ENCODE measurements at places on chromosomes 2 and 18.

- no peak for DNase-seq
Observed at GRCh38 chr2:214630402-214631045, 179.0 kb downstream of the BARD1 start.

DNA sequence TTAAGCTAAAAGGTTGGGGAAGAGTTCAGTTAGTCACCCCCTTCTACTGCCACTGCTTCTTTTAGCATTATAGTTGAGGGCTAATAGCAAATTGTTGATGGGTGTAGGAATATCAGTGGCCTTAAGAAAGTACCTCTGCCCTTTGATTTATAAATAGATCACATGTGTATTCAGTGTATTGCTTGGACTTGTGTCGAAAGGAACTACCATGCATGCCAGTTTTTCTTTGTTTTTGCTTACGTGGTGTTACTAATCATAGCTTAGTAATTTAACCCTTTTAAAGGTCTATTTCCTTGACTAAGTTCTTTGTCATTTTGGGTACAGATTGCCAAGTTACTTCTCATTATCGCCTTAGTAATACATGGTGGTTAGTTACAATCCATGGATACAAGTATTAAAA is 85.6 kb downstream of the MIB1 start:
- DNase-seq, result no peak

GRCh38 chr2:204645018-204645773 is 99.9 kb downstream of the PARD3B start:
- no peak for DNase-seq

- no peak for DNase-seq
Observed at GRCh38 chr2:183219888-183220287, 95.6 kb downstream of the NUP35 start.

DNA sequence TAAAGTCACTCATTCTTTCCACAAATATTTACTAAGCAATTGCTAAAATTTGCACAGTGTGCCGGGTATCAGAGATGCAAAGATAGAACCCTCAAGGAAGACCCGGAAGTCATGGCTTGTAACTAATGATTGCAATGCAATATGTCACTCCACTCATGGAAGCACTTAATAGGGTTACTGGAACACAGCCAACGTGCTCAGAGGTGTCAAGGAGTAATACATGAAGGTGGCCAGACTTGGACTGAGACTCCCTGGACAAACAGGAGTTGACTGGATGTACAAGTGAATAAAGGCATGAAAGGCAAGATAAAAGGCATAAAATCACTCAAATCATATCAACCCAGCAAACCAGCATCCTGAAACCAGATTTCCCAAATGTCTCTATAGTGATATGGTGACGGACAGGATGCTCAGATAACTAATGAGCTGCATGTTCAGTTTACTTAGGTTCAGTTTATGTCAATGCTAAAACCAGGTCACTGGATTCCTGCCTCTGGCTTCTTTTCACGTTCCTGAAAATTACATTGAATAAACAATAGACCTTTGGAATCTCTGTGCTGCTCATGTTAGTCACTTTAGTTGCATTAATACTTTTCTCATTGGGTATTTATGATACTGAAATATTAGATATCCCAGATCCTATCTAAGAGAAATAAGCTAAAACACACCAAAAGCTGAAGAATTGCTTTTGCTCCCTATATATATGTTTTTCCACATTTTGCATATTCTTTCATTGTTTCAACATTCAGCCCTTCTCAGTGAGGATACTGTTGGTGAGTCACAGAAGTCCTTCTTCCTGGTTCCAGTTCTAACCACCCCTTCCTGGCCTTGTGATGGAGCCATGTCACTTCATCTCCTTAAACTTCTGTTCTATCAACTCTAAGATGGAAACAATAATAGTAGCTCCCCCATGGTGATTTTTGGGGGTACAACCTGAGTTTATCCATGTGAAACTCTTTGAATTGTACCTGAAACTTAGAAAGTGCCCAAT is 688.9 kb upstream of the ID2 start:
- DNase-seq, result no peak

- no peak for DNase-seq
Observed at GRCh38 chr18:26543373-26543772, 5.0 kb downstream of the KCTD1 start.

DNA sequence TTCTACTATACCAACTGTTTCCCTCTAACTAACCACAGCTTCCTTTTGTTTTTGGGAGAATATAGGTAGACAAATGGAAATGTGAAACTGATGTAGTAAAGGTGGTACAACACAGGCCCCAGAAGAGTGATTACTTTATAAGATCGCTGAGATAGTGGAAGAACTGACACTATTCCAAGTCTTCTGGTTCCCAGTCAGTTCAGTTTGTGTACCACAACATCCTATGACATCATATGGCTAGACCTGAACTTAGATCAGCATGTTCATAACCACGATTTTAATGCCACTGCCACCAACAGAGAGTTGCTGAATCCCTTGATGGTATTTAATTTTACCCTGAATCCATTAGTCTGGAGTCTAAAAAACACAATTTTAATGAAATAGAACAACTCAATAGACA is 328.9 kb downstream of the GPD2 start:
- no peak for DNase-seq

GRCh38 chr2:12877761-12878160 is 161.0 kb downstream of the TRIB2 start:
- DNase-seq, result no peak

DNA sequence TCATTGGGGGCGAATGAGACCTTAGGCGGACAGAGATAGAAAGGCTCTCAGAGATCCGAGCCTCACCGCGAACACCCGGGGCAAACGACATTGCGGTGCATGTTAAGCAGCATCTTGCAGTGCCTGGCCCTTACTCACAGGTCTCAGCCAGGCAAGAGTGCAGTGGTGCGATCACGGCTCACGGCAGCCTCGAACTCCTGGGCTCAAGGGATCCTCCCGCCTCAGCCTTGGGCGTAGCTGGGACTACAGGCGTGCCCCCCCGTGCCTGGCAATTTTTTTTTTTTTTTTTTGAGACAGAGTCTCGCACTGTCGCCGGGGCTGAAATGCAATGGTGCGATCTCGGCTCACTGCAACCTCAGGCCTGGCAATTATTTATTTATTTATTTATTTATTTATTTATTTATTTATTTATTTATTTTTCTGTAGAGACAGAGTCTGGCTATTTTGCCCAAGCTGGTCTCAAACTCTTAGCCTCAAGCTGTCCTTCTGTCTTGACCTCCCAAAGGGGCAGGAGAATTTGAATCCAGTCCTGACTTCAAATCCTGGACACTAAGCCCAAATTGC is 1.3 kb downstream of the LAMA3 start:
- no peak for DNase-seq

DNA sequence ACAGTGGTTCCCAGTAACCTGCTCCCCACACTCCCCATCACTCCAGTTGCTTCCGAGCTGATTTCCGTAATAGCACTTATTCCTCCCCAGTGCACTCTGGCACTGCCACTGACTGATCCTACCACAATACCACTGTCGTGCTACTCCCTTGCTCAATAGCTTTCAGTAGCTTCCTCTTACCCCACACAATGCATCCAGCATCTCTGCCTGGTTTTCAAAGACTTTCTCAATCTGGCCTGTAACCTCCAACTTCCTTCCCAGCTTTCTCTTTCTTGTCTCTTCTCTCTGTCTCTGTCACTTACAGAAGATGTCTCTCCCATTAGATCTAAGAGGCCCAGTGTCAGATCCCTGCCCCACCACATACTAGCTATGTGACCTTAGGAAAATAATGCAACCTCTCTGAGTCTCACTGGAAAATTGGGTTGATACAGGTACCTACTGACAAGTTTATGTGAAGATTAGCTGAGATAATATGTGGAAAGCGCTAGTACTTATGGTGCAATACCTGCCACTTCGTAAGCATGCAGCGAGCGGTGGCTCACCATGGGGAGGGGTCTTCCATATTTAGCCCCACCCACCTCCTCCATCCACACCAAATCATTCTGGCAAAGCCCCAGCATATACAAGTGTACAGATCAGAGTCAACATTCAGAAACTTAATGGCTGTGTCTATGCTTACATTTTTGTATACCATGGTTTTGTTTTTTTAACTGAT is 36.7 kb downstream of the SFXN5 start:
- DNase-seq, result no peak

- DNase-seq, result no peak
Observed at GRCh38 chr2:203675086-203675485, 31.4 kb upstream of the CD28 start.

GRCh38 chr18:48989304-48990303 is 38.8 kb upstream of the SMAD7 start:
- DNase-seq, result no peak

DNA sequence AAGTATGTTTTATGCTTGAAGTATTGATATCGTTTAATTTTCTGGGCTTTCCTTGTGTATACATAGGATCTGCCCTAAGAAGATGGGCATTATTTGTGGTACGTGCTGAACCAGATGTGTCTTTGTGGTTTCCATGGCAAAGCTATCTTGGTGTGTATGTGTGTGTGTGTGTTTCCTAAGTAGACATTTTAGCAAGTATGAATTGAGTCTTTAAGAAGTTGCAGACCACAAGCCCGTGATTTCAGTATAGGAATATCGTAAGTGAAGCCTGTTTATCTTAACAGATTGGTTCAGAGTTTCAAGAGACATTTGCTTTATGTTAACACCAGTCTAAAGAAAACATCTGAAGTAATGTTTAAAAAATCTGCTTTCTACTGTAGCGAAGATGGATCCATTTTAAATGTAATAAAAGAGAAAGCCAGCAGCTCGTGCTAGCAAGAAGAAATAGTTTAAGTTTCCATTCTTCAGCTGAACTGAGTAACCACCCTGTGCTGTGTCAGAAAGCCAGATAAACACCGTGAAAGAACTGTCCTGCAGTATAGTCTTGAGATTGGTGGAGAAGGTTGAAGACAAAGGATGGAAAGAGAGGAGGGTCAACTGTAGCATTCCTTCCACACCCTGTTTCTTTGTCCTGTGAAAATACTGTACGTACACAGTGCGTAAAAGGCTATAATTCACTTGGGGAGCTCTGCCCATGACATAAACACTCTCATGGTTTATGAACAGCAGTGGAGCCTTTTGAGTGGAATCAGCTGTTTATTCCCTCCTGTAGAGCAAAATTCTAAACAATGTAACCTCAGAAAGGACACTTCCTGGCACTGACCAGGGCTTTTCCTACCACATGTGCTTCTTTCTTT is 91.9 kb upstream of the FOSL2 start:
- DNase-seq, result no peak

- DNase-seq, result no peak
Observed at GRCh38 chr2:229901819-229902218, 20.0 kb downstream of the TRIP12 start.

- DNase-seq, result no peak
Observed at GRCh38 chr2:22897428-22897827, 487.6 kb upstream of the KLHL29 start.

- no peak for DNase-seq
Observed at GRCh38 chr18:78378983-78379382, 600.6 kb upstream of the SALL3 start.

- no peak for DNase-seq
Observed at GRCh38 chr2:233021771-233022170, 8.7 kb upstream of the NGEF start.

GRCh38 chr2:214774108-214774507 is 35.4 kb downstream of the BARD1 start:
- no peak for DNase-seq

DNA sequence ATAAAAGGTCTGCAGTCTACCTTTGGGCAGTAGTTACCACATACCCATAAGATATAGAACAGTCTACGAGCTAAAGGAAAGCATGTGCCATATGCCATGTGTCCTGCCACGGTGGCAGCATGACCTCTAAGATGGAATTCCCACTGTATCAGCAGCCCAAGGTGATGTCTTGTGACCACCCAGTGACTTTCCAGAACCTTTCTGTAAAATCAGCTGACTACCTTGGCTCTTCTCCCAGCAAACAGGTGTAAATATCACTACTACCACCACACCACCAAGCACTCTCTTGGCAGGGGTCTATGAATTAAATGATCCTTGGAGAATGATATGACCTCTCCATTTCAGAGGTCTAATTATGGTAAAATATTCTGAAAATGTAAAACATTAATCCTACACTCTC is 99.6 kb downstream of the METTL8 start:
- no peak for DNase-seq

- no peak for DNase-seq
Observed at GRCh38 chr2:74983631-74984392, 25.4 kb downstream of the POLE4 start.

DNA sequence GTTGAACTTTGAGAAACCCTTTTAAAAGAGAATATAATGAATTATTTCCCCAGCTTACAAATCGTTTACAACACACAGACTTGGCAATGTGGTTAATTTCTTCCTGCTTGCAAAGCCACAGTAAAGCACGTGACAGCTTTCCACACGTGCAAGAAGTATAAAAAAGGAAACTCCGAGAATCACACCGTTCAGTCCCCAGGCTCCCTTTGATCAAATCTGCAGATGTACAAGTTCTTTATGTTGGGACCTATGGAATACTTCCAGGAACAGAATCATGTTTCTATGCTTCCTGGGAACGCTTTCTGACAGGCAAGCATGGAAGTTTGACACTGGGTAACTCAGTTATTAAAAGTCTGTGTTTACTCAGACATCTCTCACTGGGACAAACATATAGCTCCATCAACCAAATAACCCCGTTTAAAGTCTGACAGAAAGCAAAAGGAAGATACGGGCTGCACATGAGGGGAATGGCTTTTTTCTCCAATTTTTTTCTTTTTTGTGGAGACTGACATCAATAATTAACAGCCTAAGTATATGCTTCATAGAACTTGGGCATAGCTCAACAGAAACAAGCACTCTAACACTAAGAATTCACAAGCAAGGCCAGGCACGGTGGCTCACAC is 134.8 kb downstream of the EIPR1 start:
- peak; percentile 33 for DNase-seq

- DNase-seq, result no peak
Observed at GRCh38 chr2:180577567-180577966, 402.8 kb upstream of the UBE2E3 start.

- DNase-seq, result no peak
Observed at GRCh38 chr18:56662502-56662901, 11.3 kb downstream of the WDR7 start.

- DNase-seq, result no peak
Observed at GRCh38 chr2:172293952-172294351, 133.4 kb upstream of the ITGA6 start.

GRCh38 chr2:189952536-189953109 is 109.9 kb downstream of the MSTN start:
- DNase-seq, result no peak

DNA sequence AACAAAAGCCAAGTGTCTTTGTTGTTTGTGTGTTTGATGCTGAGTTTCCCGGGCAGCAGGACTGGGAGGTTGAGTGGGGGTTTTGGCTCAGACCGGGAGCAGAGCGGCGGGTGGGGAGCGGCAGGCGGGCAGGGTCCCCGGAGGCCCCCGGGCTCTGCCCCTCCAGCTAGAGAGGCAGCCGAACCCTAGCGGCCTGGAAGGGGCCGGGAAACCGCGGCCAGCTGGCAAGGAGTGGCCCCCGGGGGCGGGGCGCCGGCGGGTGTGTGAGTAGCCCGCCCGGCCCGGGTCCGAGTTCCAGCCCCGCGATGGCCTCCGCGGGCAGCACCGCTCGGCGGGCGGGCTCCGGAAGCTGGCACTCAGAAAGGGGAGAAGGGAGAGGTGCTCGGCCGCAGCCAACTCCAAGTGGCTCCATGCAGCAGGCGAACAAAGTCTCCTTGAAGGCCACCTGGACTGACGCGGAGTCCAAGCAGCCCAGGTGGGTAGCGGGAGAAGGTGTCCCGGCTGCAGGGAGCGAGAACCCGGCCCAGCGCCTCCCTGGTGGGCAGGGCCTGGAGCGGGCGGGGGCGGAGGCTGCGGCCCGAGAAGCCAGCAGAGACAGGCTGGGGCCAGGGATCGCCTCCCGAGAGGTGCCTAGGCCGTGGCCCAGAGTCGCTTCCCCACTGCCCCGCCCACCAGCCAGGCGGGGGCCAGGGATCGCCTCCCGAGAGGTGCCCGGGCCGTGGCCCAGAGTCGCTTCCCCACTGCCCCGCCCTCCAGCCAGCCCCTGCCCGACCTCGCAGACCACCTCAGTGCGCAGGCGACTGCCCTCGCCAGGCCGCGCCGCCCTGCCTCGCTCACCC is at the start of gene ANKRD53:
Gene ANKRD53 (plus strand): TSS at position 290 of the 839 bp plus-strand sequence. CDS start 16 bp downstream, at position 306.
- DNase-seq, result no peak
